ENCODE measurements at places on chromosomes 6 and 20.

GRCh38 chr6:33492093-33492492 is 37.7 kb downstream of the ZBTB9 start:
- DNase-seq, result no peak

- no peak for DNase-seq
These were observed 14.3 kb upstream of the TAGAP start for GRCh38 chr6:159059141-159059540.

- DNase-seq, result peak; percentile 20
These were observed 335.7 kb downstream of the NRN1 start for GRCh38 chr6:5670811-5671561.

DNA sequence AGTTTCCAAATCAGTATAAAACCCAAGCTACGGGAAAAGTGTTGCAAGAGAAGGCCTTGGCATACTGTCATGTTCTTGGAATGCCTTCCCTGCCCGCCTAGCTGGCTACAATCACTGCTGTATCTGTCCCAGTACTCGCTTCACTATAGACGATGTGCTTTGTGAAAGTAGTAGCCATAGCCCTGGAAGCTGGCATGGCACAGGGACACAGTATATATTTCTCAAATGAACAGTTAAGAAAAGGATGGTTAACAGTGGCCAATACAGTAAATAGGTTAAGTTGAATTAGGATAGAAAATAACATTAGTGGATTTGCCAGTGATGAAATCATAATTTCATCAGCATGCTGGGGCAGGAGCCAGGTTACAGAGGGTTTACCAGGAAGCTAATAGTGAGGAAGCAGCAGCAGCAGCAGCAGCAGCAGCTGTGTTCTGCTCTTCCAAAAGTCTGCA is 499.3 kb downstream of the CDKAL1 start:
- DNase-seq, result no peak

DNA sequence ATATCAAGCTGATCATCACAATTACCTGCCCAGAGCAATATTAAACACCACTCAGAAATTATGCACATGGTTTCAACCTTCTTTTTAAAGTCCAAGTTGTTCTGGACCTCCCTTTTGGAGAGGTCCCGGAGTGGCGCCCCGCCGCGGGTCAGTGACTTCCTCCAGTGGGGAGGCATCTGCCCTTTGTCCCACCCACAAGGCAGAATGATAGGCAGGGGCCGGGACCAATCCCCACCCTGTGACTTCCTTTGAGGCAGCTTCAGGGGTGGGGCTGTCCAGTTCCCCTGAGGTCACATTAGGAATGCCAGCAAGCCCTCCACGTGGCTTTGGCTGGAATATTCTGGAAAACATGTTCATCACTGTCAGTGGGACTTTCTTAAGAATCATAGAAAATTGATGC is 207.0 kb downstream of the ANKRD60 start:
- DNase-seq, result no peak

DNA sequence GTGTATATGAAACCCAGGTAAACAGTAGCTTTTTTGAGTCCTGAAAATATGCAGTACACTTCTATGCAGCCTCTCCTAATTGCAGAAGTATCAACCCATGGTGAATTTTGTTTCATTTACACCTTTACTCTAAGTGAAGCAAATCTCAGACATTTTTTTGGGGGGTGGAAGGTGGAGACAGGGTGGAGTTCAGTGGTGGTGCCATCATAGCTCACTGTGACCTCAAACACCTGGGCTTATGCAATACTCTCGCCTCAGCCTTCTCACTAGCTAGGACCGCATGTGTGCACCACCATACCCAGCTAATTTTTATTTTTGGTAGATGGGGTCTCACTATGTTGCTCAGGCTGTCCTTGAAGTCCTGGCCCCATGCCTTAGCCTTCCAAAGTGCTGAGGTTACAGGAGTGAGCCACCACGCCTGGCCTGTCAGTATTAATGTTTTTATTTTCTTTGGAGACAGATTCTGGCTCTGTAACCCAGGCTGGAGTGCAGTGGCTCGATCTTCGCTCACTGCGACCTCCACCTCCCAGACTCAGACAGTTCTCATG is 80.3 kb downstream of the JARID2 start:
- DNase-seq, result no peak

DNA sequence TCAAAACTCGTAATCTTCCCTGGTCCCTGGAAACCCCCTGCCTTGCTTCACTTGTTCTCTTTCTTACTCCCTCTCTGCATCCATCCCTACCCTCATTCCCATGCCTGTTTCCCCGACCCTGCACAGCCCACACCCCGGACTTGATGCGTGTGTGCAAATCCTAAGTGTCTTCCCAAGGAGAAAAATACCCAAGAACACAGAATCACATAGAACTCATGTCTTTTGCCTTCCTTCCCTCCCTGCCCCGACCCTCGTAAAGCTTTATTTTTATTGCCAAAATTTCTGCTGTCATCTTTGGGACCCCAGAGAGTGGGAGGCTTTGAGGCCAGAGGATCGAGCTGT is 169.6 kb upstream of the PMEPA1 start:
- DNase-seq, result no peak

GRCh38 chr6:168660400-168660945 is 219.5 kb downstream of the SMOC2 start:
- no peak for DNase-seq

GRCh38 chr6:149319422-149319821 is 1.9 kb downstream of the TAB2 start:
- DNase-seq, result peak; percentile 32

GRCh38 chr20:35561268-35561667 is 19.4 kb downstream of the ERGIC3 start:
- DNase-seq, result no peak

- no peak for DNase-seq
These were observed 42.0 kb downstream of the KIAA1755 start for GRCh38 chr20:38218566-38218885.

DNA sequence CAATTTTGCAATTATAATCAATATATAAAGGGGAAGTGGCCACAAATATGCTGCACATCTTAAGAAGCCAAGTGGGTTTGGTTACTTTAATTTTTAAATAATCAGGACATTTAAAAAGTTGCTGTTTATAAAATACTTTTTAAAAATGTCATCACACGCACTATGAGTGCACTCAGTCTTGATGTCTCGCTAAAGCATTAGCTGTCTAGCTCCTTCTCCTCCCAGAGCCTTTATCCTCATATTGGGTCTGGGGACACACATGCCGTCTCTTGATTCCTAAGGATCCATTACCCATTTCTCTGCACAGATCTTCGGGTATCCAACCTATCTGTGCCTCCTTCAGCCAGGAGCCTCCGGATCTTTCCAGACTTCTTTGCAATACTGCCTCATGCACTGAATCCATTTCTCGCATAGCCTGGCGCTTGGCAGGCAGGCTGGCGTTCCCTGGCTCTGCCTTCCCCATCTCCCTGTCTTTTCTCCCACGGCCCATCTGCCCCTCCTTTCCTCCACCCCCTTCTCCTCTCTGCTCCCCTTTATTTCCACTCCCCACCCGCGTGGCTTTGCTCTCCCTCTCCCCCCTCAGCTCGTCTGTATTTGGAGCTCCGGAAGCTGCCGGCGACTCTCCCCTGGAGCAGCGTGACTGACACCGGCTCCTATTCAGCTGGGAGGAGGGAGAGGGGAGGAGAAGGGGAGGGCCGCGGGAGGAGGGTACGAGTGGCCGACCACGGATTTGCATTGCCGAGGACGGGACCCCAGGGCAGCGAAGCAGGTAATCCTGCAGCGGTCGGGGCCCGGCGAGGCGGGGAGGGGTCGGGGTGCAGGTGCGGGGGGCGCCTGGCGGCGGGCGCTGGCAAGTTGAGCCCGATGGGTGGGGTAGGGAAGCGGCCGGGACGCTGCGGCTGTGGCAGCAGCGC is at the start of gene CAP2:
Gene CAP2, plus strand, starts transcription at position 618 of the 914 bp plus-strand sequence. CDS start 27,961 bp downstream, outside the sequence.
- no peak for DNase-seq

- no peak for DNase-seq
These were observed 184.7 kb upstream of the JARID2 start for GRCh38 chr6:15061180-15061641.

DNA sequence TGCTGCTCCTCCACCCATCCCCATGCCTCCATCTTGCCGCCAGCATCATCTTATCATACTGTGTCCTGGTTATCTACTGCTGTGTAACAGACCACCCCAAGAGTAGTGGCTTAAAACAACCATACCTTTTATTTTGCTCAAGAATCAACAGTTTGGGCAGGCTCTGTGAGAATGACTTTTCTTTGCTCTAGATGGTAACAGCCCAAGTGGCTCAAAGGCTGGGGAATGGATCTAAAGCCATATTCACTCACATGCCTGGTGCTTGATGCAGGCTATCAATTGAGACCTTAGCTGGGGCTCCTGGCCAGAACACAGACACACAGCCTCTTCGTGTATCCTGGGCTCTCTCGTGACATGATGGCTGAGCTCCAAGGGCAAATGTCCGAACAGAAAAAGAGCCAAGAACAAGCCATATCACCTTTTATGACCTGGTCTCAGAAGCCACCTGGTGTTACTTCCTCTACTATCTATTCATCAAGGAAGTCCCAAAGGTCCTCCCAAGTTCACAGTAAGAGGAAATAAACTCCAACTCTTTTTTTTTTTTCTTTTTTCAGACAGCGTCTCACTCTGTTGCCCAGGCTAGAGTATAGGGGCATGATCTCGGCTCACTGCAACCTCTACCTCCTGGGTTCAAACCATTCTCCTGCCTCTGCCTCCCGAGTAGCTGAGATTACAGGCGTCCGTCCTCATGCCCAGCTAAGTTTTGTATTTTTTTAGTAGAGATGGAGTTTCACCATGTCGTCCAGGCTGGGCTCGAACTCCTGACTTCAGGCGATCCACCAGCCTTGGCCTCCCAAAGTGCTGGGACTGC is 159.3 kb upstream of the JARID2 start:
- no peak for DNase-seq

GRCh38 chr6:122361314-122361979 is 38.0 kb upstream of the HSF2 start:
- no peak for DNase-seq

- no peak for DNase-seq
These were observed 23.4 kb downstream of the CASP8AP2 start for GRCh38 chr6:89853068-89853467.

DNA sequence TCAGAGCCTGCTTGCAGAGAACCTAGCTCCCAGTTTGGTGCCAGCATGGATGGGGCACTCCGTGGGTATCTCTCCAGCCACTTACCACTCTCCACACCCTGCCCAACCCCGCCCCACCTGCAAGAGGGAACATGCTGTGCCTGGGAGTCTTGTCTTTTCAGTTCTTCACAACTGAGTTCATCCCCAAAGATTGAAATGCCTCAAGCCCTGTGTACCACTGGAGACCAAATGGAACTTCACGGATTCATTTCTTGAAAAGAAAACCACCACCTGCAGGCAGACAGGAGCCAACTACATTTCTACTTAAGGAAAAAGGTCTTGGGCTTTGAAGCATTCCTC is 50.1 kb downstream of the TRERF1 start:
- DNase-seq, result no peak

DNA sequence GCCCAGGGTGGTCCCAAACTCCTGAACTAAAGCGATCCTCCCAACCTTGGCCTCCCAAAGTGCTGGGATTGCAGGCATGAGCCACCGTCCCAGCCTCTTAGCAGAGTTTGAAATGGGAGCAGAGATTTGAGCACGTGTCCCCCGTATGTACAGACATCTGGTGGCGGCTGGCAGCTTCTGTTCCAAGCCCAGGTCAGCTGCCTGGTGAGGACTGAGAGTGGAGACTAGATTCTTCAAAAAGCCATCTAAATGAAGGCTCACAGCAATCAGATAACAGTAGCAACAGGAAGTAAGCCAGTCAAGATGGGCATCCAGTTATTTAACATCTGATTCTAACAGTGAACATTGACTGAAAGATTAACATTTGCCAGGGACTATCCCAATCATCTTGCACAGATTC is 128.1 kb upstream of the AKAP12 start:
- no peak for DNase-seq

DNA sequence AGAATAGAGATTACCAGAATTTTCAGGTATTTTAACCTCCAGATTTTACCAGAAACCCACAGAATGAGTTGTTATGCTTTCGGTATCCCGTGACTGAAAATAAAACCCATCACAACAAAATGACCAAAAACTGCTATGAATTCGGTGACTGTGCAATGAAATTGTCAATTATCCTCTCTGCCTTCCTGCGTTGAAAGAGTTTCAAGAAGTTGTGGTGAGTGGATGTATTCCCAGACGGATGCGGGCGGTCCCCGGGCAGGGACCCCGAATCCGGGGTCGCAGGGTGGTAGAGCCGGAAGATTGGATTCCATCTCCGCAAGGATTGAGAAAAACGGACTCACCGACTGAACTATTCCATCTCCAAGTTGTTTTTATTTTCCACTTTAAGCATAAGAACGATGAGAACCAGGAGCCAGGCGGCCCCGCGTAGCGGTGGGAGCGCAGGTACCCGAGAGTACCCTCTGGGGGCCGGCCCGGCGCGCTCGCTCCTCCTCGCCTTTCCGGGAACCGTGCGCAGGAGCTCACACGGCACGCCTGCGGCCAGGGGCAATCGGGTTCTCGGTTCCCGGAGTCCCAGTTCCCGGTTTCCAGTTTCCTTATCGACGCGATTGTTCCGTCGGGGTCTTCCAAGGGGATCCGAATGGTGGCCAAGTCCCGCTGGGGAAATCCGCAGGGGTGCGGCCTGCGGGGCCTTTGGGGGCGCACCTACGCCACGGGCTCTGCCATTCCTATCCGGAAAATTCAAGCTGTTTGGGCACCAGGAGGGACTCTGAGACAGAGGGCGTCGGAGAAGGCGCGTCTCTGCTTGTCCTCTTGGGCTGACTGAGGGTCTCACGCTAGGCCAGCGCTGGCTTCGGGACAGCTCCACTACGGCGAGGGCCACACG is 104.9 kb upstream of the PRDM1 start:
- DNase-seq, result peak; percentile 12

GRCh38 chr20:38072898-38073297 is 39.4 kb downstream of the RPRD1B start:
- DNase-seq, result no peak

DNA sequence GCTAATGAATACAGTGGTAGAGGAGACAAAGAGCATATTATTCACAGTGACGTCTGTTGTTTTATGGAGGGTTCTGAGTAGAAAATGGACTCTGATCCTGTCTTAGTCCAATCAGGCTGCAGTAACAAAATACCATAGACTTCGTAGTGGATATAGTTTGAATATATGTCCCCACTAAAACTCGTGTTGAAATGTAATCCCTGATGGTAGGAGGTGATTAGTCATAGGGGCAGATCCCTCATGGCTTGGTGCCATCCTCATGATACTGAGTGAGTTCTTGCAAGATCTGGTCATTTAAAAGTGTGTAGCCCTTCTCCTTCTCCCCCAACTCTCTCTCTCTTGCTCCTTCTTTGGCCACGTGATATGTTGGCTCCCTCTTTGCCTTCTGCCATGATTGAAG is 82.5 kb downstream of the CD83 start:
- DNase-seq, result no peak

DNA sequence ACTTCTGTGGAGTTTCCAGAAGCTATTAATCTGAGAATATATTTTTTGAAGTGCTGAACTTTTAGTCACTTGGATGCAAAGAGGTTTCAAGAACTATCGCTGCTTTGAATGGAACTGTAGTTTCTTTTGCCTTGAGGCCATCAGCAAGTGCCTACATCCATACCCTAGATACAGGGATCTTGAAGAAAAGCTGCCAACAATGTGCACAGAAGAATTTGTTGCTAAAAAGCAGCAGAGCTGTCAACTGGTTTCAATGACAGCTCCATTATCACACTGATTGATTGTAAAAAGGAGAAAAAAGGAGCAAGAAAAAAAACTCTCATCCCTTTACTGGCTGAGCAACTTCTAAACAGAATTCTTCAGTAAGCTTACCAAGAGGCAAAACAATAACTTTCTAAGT is 251.0 kb upstream of the NRSN1 start:
- DNase-seq, result no peak

GRCh38 chr6:30912746-30913520 is 1.1 kb upstream of the VARS2 start:
- DNase-seq, result no peak

GRCh38 chr20:37262505-37262904 is 891 bp upstream of the GHRH start:
- no peak for DNase-seq

Data from GM06990 (cell line).